ENCODE measurements at places on chromosomes 16 and 17.

GRCh38 chr17:75540923-75541503 lies 15.5 kb downstream of the LLGL2 start:
- no peak for DNase-seq

GRCh38 chr17:81453076-81453475 lies 57.8 kb downstream of the BAHCC1 start:
- DNase-seq = no peak

DNA sequence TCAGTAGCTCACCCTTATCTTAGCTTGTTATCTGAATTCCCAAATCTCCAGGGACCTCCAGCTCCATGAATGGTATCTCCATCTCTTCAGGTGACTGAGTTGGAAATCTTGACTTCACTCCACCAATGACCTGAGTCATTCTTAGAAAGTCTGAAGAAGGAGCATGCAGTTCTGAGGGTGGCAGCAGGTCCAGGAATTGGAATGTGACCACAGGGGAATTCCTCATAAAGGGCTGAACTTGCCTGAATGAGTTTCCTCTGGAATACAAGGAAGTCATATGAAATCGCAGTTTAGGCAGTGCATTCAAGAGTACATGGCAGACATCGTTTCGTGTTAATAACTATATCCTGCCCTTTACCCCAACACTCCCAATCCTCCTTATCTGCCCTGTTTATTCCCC lies 12.5 kb upstream of the PYY start:
- DNase-seq = no peak

- DNase-seq = no peak
Observed at GRCh38 chr16:23863511-23864422, 28.0 kb downstream of the PRKCB start.

- no peak for DNase-seq
Observed at GRCh38 chr17:10757647-10758046, 27.8 kb upstream of the TMEM220 start.

DNA sequence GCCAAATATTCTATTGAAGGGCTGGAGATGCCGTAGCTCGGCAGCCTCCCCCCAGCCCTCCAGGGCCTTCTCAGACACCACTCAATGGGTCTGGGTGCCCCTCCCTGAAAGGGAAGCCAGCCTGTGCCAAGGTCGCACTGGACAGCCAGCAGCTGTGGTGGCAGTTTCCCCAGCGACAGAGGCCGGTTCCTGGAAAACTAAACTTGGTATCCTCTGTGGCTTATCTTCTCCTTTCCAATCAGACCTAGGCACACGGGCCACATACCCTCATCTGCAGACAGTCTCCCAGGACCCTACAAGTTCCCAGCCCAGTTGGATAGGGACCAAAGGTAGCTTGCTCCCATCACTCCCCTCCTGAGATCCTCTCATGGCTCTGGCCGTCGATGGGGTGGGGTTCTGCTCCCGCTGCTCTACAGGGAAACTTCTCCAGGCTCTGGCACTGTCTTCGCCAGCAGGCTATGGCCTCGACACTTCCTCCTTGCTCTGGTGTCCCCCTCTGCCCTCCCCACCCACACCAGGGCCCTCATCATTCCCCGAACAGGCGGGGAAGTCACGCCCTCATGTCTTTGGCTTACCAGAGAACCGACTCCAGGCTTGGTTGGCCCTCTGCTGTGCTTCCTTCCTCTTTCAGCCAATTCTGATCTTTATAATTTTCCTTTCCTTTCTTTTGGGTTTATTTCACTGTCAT lies 18.3 kb upstream of the IL21R start:
- DNase-seq = no peak

- DNase-seq = no peak
Observed at GRCh38 chr16:67847064-67847861, at the start of gene CENPT. CENPT (minus strand) TSS chr16:67847693; CDS start chr16:67833859, 13,834 bp downstream.

DNA sequence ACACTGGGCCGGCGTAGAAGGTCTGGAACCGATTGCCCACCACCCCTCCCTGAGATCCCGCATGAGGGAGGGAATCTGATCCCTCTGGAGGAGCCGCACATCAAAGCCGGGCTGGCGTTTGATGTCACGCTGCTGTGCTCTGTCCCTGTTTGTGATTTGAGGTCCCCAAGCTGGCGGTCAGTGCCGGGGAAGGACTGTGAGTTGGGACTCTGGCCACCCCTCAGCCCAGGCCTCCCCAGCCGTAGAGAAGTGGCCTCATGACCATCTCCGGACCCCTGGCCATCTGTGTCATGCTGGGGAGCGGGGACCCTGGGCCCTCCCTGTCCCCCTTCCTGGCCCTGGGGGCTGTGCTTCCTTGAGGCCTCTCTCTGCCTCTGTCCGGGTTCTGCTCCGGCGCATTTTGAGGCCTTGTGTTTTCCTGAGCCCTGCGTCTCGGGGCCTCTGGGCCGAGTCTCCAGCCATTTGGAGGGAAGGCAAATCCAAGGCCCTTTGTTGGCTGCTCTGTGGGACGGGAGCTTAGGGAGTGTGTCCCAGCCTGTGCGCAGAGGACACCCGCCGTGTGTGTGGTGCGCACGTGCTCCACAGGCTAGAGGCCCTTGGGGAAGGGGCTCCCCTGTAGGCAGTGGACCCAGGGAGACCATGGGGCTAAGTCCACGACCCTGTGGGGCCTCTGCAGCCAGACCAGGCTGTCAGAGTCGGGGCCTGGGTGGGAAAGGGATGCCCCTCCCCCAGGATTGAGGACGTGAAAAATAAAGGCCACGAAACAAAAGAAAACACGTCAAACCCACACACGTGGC lies 15.1 kb downstream of the ASPSCR1 start:
- no peak for DNase-seq

GRCh38 chr17:9219631-9220397 lies 198.5 kb downstream of the NTN1 start:
- no peak for DNase-seq

DNA sequence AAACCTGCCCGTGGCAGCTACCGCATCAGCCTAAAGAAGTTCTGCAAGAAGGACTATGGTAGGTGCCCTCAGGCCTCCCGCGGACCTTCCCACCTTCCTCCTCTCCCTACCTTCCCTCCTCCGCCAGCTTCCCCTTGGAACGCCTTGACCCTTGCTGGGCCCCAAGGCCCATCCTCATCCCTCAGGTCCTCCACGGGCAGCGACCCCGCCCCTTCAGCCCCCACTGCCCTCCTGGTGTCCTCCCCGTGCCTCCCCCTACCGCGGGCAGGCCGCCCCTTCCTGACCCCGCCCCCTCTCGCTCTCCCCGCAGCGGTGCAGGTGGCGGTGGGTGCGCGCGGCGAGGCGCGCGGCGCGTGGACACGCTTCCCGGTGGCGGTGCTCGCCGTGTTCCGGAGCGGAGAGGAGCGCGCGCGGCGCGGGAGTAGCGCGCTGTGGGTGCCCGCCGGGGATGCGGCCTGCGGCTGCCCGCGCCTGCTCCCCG lies 1.4 kb upstream of the TBC1D24 start:
- no peak for DNase-seq

DNA sequence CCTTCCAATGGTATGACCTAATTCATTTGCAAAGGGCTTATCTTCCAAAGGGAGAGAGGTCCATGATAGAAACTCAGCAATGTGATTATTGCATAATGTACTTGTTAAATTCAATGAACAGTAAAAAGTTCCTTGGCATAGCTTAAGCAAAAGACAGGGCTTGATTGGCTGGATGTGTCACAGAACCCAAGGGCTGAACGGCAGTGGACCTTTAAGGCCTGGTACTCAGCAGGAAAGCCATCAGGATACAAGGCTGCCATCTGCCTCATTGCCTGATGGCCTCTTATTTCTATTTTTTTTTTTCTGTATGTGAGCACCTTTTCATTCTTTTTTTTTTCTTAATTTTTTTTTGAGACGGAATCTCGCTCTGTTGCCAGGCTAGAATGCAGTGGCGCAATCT lies 208.9 kb upstream of the WSCD1 start:
- no peak for DNase-seq

DNA sequence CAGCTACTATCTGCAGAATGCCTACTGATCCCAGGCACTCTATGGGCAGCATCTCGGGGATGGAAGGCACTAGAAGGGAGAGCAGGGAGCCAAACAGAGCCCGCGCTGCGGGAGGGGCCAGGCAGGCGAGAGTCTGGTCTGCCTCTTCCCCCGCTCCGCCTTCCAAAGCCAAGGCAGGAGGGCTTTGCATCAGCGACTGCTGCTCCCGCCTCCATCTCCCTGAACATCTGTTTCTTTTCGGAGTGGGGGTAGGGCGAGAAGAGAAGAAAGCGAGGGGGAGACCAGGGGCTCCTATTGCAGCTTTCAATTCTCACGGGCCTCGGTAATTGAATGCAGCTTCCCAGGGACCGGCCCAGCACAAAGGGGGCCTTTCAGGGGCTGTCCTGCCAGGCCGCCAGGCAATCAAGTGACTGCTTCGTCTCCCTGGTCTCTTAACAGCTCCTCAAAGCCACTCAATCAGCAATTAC lies 31.4 kb upstream of the CDC42EP4 start:
- no peak for DNase-seq

- DNase-seq = no peak
Observed at GRCh38 chr16:70808371-70808770, 7.4 kb upstream of the VAC14 start.

DNA sequence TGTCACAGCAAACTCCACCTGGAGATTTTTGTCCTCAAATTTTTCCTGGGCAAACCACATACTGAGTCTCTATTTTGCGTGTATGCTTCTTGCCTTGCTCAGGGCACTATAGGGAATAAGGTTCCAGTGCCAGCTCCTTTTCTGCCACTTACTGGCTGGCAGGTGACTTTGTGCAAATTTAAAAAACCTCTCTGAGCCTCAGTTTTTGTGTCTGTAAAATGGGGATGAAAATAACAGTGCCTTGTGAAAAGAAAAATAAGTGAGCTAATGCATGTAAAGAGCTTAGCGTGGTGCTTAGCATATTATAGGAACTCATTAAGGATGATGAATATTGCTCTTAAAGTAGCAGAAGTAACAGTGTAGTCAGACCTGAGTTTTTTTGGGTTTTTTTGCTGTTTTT lies 19.9 kb downstream of the CLEC19A start:
- no peak for DNase-seq

GRCh38 chr17:39926588-39927100 lies 757 bp downstream of the ORMDL3 start:
- no peak for DNase-seq

GRCh38 chr17:49776551-49777300 lies 11.8 kb upstream of the KAT7 start:
- DNase-seq = no peak

- DNase-seq = no peak
Observed at GRCh38 chr17:42675965-42676423, 800 bp downstream of the PLEKHH3 start.

- DNase-seq = no peak
Observed at GRCh38 chr17:348692-349425, 3.7 kb downstream of the RPH3AL start.

DNA sequence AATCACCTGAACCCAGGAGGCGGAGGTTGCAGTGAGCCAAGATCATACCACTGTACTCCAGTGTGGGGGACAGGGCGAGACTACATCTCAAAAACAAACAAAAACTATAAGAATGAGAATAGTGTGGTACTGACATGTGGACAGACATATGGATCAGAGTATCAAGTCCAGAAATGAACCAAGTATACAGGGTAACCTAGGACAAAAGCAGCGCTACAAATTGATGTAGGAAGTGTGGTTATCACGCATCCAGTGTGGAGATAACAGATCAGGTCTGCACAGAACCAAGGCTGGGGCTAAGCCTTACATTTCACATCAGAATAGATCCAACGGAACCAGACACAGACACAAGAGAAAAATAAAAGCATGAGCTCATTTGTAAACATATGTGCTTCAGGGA lies 23.0 kb upstream of the C16orf95 start:
- no peak for DNase-seq

DNA sequence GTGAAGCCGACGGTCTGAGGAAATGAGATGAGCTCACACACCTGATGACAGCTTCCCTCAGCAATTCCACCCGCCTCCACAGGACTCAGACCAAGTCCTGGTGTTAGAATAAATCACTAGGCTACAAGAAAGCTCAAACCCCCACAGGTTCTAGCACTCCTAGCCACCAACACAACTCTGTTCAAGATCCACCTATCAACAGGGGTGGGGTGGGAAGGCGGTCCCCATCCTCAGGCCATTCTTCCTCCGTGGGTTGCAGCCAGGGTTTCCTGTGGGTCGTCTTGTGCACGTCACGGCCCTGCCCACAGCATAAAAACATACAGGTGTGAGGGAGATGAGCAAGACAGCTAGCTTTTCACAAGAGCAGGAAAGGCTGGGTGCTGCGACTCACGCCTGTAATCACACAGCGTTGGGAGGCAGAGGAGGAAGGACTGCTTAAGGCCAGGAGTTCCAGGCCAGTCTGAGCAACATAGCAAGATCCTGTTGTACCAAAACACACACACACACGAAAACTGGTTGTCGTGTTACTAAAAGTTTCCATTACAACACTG lies 81.1 kb downstream of the ANKRD11 start:
- peak; percentile 56 for DNase-seq

DNA sequence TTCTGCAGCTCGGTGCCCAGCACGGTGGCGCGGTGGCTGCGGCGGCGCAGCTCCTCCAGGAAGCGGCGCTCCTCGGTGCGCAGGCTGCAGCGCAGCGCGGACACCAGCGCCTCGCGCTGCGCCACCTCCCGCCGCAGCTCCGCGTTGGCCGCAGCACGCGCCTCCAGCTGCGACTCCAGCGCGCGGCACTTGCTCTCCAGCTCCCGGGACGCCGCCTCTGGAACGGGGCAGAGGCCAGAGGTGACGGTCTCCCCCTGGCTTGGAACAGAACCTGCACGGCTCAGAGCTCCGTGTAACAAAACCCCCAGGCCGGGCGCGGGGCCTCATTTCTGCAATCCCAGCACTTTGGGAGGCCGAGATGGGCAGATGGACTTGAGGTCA lies 13.2 kb upstream of the CLUH start:
- no peak for DNase-seq

DNA sequence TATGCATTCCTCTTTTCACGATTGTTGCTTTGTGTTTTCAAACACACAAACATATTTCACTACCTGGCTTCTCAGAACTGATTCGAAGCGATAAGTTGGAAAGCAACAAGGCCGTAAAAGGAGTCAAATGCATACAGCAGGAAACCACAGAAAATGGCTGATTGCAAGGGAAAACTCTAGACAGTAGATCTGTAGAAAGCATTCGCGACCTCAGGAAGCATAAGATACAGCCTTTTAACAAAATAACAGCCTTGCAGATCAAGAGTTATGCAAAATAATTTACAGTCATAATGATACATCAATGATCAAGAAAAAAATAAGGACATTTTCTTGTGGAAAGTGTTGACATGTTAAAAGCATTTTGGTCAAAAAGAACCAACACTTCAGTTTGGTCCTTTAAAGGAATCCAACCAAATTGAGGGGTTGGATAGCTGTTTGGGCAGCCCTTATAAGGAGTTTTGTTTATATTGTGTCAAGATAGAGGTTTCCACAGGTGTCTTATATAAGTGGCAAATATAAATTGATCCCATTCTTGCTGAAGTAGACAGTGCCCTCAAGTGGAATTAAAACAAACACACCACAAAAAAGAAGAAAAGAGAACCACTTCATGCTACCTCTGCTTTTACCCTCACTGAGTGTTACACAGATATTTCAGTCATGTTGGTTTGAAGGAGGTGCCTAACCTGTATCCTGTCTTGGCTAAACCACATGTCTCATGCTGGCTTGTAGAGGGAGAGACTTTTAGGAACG lies 5.5 kb downstream of the CYLD start:
- no peak for DNase-seq

- no peak for DNase-seq
Observed at GRCh38 chr17:48539177-48539576, 5.7 kb downstream of the HOXB2 start.

Data from activated CD8-positive, alpha-beta memory T cell treated with anti-CD3 and anti-CD28 coated beads for 4 hours (primary cell).